ENCODE measurements at places on chromosomes 11 and 22. TPM values are rescaled to one million over a fixed set of nuclear protein-coding genes. Genes with fewer than 3 reads are reported as not detected.

The FOLR2 gene
- not detected for total RNA-seq

The DLG2 gene
- total RNA-seq = 1.8 TPM

The CEP126 gene
- total RNA-seq = 0.82 TPM

The MUC5B gene
- under 0.01 TPM for total RNA-seq

The CHST1 gene
- 2.3 TPM for total RNA-seq

The GNAZ gene
- 9.2 TPM for total RNA-seq

The OR6T1 gene
- total RNA-seq = not detected

The SLC22A12 gene
- total RNA-seq = not detected

The RCOR2 gene
- total RNA-seq = 7.8 TPM

The OR4X2 gene
- total RNA-seq = not detected

The ZBTB16 gene
- total RNA-seq = 0.08 TPM

The OR51B2 gene
- not detected for total RNA-seq

The CSF2RB gene
- 1.1 TPM for total RNA-seq

The TMEM191B gene
- total RNA-seq = 1.0 TPM

The FERMT3 gene
- total RNA-seq = 0.25 TPM

The CRYBB1 gene
- not detected for total RNA-seq
